ENCODE measurements at places on chromosomes 2 and 18. TPM values are rescaled to one million over a fixed set of nuclear protein-coding genes. Genes with fewer than 3 reads are reported as not detected.

- H3K4me1 ChIP-seq: no peaks in the 10 kb centered on the region
- H3K27ac ChIP-seq: no peak overlapping the region
- H3K4me3 ChIP-seq: no peak overlapping the region
- H3K36me3 ChIP-seq: no peaks in the 10 kb centered on the region
- no peaks in the 10 kb centered on the region for H3K27me3 ChIP-seq
These were observed 106.8 kb downstream of the KLHL29 start for GRCh38 chr2:23491591-23492336.

DNA sequence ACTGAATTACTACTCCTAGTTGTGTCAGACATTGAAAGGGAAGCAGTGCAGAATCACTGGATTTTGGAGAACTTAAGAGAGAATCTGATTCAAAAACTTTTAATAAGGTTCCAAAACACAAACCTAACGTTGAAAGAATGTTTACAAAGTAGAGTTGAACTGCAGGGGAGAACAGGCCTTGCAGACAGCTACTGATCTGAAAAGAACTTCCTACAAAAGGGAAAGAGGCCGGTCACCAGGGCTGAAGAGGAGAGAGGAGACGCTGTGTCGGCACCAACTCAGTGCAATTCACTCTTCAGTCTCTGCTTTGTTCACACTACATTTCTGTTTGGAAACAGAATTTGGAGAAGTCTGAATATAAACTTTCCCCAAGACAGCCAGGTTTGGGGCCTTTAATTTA, 124.0 kb downstream of the GAREM1 start:
- no peak overlapping the region for H3K4me3 ChIP-seq
- no peak for DNase-seq
- no peak overlapping the region for H3K27ac ChIP-seq
- H3K4me1 ChIP-seq: no peaks in the 10 kb centered on the region
- H3K27me3 ChIP-seq: no peaks in the 10 kb centered on the region

DNA sequence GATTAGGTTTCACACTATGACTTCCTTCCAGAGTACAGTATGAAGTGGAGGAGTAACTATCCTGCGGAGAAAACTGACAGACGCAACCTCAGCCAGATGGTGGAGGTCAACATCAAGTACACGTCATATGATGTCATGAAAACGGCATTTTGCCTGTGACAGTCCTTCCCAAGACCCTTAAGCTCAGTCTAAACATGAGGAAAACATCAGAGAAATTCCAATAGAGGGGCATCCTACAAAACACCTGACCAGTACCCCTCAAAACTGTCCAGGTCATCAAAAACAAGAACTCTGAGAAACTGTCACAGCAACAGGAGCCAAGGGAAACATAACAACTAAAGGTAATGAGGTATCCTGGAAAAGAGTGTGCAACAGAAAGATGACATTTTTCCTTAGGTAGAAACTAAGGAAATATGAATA, 1.7 kb downstream of the RNU4ATAC start:
- H3K36me3 ChIP-seq: no peaks in the 10 kb centered on the region
- no peaks in the 10 kb centered on the region for H3K4me1 ChIP-seq
- no peaks in the 10 kb centered on the region for H3K27me3 ChIP-seq
- H3K4me3 ChIP-seq: no peak overlapping the region

DNA sequence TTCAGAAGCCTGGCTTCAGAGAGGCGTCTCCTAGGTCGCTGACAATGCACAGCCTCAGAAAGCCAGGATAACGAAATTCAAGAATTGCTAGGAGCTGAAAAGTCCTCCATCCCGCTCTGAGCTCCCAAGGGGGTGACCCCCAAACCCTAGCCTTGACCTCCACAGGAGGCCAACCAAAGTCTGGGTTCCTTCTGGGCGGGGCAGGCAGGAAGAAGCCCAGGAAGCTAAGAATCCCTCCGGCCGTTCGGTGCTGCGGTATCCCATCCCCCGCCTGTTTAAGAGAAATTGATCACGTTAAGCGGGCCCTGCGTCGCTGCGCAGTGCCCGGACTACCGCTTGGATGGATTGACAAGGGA, 2.5 kb upstream of the OSR1 start:
- H3K27ac ChIP-seq: no peak overlapping the region
- peak overlapping the region; percentile 37 for H3K4me3 ChIP-seq
- H3K36me3 ChIP-seq: no peaks in the 10 kb centered on the region
- peaks cover 31% of the 10 kb centered on the region for H3K27me3 ChIP-seq

DNA sequence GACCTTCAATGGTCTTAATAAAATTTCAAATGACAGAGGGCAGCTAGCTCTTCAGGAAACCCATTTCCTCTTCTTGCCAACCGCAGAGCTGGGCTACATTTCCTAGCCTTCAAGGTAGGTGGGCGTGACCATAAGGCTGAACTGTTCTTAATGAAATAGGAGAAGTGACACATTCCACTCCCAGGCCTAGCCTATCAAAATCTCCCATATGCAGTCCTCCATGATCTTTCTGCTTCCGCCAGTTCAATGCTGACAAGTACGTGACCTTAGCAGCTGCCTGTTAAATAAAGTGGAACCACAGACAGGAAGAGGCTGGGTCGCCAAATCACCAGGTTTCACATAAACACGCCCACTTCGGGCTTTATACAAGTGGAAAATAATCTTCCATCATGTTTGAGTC, 13.2 kb downstream of the SERPINE2 start:
- no peaks in the 10 kb centered on the region for H3K4me1 ChIP-seq
- no peak for DNase-seq
- no peak overlapping the region for H3K4me3 ChIP-seq

ARL5A gene
- 32.0 TPM for total RNA-seq
